ENCODE measurements at places on chromosomes 5 and 9.

DNA sequence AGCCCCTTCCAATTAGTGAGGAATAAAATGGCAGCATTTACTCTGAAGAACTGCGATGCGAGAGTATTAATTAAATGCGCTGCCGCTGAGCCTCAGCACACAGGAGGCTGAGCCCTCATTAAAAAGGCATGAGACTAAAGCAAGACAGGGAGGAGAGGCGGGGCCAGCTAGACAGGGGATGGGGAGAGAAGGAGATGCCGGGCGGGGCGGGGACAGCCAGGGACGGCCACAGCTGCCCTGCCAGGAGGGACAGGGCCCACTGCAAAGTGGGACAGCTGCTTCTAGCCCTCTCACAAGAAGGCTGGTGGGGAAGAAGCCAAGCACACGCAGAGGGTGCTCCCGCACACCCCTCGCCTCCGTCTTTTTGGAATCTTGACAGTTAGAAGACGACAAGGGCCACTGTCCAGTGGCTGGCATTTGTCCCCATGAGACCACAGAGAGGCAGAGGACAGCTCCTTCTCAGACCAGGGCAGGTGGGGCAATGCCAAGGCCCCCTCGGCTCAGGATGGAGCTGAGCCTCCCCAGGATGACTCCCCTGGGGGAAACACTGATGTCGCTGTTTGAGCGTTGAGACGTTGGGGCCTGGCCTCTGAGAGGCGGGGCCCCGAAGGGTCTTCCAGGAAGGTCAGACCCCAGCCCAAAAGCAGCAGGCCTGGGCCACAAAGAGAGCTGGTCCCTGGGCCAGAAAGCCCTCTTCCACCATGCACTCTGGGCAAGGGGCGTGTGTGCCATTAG is 26.9 kb downstream of the ADAMTS2 start:
- no peak for DNase-seq

DNA sequence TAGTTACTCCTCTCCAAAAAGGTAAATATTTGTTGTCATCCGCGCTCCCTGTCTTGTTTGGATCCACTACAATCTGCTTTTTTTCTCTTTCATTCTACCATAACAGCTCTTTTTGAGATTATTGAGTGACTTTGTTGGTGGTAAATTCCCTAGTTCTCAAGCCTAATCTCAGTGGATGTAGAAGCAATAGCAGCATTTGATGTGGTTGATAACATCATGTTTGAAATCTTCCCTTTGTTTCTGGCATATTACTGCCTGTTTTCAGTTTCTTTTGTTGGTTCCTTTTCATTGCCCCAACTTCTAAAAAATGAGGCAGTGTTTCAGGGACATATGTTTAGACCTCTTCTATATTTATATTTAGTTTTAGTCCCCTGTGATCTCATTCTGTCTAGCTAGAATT is 8.9 kb downstream of the CDC42SE2 start:
- DNase-seq = no peak

GRCh38 chr5:133086366-133086875 is 34.6 kb downstream of the HSPA4 start:
- DNase-seq = no peak

GRCh38 chr5:98773464-98774191 is at the start of gene RGMB:
Gene RGMB (plus strand): TSS chr5:98773663. CDS start chr5:98774071, 408 bp downstream.
- no peak for DNase-seq

- DNase-seq = no peak
Observed at GRCh38 chr9:36780186-36780585, 207.5 kb downstream of the MELK start.

- DNase-seq = no peak
Observed at GRCh38 chr9:14057368-14058324, 256.3 kb downstream of the NFIB start.

DNA sequence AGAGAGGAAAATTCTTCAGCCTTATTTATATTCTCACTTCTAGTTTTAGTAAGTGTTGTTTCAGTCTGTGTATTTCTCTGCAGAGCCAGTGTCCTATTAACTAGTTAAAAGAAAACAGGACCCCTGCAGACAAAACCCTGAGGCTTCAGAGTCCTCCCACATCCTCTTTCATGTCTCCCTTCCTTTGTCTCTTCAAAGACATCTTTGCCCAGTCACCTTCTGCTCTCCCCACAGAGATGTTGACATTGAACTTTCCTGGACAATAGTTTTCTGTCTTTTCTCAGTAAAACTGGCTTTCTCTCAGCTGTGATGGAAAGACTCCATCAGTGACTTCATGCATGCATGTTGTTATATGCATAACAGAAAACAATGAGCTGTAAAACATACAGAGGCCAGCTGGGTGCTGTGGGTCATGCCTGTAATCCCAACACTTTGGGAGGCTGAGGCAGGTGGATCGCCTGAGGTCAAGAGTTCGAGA is 20.2 kb downstream of the GRAMD2B start:
- no peak for DNase-seq

DNA sequence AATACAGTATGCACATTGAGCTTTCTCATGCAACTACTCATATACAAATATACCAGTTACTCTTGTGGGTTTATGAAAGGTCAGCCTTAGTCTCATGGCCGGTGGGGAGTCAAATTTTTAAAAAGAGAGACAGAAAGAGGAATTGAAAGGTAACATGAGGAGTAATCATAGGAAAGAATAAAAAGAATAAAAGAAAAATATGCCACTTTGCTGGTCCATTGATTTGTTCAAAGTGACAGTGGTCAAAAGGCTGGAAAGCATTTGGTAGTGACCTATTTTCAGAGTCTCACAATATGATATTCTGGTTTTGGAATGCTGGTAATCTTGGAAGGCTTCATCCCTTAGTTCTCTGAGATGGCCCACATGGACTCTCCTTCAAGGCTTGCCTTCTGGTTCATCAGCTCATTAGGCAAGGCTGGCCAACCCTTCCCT is 67.0 kb downstream of the ZNF366 start:
- DNase-seq = no peak

DNA sequence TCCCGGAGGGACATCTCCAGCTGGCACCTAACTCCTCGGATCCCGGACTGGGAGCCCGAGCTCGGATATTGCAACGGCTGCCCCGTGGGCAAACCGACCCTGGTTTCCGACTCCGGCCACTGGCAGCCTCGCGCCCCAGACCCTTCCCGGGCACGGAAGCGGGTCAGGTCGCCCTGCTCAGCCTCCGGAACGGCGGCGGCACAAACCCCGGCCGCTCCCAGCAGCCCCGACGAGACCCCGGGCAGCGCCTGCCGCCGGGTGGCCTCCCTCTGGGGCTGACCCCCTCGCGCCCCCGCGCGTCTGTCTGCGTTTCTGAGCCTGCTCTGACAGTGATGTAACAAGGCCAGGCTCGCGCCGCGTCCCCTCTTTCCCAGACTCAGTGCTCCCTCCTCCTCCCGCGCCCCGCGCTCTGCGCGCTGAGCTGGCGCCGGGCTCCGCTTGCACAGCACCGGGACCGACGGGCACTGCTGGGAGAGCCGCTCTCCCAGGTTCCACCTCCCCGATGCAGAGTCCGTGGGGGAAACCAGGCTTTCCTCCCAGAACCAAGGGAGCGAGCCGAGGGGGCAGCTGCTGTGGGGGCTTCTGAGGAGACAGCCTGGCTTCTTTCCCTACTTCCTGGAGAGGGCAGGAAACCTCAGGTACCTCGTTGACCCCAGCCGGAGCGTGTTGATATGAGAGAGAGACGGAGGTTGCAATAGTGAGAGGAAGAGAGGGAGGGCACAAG is at the start of gene TMEM215:
TMEM215 (plus strand) TSS at position 373 of the 724 bp plus-strand sequence. CDS start 644 bp downstream, outside the sequence.
- DNase-seq = no peak

GRCh38 chr5:102750151-102750834 is 4.8 kb upstream of the PAM start:
- no peak for DNase-seq

GRCh38 chr9:97850746-97851445 is 2.1 kb upstream of the FOXE1 start:
- DNase-seq = no peak

GRCh38 chr5:72834924-72835323 is 18.5 kb downstream of the TNPO1 start:
- peak; percentile 39 for DNase-seq

DNA sequence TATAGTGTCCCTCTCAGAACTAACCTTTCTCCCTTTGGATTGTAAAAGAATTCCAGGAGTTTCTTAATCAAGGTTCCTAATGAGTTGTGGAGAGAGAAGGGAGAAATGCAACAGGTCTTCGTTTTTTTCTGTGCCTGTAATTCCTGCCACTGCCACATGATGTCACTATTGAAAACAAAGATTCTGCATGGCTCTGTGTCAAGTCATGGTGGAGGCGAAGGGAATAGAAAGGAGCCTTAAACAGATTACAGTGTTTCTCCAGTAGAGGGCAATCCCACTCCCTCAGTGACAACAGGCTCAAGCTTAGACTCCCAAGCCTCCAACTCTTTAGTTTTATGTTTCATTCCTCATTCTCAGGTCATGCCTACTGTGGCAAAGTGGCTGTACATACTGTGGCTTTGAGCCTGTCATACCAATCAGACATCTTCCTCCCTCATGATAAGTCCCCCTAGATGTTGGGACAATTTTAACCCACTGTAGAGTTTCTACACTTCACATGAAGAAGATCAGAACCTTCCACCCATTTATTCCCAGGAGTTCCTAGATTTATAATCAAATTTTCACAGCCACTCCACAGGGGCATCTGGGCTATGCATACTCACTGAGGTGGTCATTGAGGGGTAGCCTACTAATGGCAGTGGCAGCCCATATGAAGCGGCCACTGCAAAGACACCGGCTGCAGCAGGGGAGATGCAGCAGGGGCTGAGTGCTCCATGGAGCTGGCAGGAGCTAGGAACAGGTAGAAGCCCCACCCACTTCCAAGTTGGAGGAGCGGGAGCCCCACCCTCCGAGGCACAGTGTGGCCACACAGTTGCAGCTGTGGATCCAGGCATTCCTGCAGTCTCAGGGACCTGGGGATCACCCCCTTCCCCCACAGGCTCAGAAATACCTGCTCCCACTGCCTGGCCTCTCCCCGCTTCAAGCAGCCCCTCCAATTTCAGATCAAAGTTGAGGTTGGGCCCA is 97.4 kb upstream of the TRIM32 start:
- DNase-seq = no peak

GRCh38 chr9:93228030-93228429 is 44.1 kb downstream of the WNK2 start:
- no peak for DNase-seq

GRCh38 chr5:34057118-34057517 is 14.1 kb upstream of the C1QTNF3 start:
- DNase-seq = no peak

DNA sequence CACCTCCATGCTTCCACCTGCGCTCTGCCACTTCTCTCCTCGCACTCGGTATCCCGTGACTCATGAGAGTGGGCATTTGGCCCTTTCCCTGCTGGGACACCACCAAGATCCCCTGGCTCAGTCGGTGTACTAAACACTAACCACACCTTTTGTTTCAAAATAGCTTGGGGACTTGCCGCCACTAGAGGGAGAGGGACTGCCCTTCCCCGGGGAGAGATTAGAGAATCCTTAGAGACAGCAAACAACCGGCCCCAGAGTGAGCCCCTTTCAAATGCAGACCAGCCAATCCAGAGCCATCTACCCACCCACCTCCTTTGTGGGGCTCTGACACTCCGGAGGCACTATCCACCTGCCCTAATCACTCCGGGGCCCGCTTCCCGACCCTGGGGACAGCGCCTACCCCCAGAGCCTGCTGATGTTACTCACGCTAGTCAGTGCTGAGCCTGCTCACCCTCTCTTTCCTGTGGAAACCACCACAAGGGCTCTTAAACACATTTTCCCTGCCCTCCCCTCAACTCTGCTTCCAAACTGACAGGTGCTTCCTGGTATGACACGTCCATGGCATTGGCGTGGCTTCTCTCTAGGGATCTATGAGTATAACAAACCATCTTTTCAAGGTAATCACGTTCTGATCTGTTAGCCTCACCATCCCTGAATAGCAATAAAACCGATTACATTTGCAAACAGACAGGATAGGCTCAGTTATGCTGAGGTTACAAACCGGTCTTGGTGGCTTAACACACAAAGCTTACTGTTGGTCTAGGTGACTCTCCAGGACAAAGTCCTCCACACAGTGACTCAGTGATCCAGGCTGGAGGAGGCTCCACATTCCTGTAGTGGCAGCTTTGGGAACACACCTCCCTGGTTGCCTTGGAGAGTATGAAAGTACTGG is 180.1 kb upstream of the MVB12B start:
- no peak for DNase-seq

GRCh38 chr9:134066913-134067851 is 644 bp downstream of the BRD3 start:
- DNase-seq = no peak
